ENCODE measurements at places on chromosomes 13 and 19.

DNA sequence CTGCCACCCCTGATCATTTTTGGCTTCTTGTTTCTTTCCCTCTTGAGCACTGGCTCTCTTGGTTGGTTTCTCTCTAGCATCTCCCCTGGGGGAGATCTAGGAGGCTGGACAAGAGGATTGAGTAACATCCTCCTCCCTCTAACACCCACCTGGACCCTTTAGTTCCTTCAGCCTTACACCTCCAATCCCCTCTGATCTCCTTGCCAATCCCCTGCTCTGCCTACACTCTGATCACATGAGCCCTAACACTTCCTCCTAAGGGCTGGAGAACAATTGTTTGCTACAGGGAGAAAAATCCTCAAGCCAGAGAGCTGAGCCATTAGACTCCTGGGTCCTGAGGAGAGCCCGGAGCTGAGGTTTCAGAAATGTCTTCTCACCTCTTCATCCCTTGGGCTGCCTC is 65.9 kb upstream of the ADGRL1 start:
- H3K36me3 ChIP-seq = peaks cover 11% of the 10 kb centered on the region
- H3K4me1 ChIP-seq = peaks cover 10% of the 10 kb centered on the region
- no peak overlapping the region for H3K27ac ChIP-seq

DNA sequence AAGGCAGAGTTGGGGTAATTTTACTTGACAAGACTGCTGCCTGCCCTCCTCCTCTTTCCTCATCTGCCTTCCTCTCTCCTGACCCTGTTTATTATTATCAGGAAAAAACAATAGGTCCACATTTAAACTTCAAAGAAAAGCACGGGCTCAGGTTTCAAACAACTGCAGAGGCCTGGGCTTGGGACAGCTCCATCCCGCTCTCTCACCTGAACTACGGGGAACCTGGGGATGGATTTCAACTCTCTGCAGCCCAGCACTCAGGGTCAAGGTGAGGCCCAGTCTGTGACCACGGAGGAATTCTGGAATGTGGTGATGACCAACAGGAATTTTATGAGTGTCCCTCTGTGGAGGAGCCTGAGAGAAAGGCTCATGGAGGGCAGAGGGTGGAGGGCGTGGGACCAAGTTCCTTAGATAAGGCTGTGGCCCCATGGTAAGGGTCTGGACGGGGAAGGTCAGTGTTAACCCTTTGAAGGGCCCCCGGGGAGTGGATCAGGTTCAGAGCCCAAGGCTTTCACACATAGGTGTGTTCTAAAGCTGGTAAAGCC is 220.8 kb upstream of the MAB21L1 start:
- H3K36me3 ChIP-seq = no peaks in the 10 kb centered on the region
- H3K4me3 ChIP-seq = no peak overlapping the region
- no peaks in the 10 kb centered on the region for H3K27me3 ChIP-seq
- H3K27ac ChIP-seq = peak overlapping the region; percentile 25
- H3K4me1 ChIP-seq = no peaks in the 10 kb centered on the region
- no peak for DNase-seq

DNA sequence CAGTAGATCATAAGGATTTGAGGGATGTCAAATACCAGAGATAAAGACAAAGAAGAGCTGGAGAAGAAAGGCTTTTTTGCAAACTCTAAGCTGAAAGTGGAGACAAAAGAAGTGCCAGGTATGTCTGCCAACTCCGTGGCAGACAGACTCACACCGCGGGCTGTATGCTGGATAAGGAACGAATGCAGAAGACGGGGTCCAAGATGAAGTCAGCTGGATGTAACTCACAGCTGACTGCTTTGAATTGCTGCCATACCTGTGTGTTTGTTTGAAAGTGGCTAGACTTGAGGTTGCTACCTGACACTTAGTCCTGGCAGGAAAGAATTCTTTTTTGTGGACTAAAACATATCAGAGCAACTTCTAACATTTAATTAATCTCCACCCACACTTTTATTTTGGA is 398.8 kb downstream of the DLEU7 start:
- H3K36me3 ChIP-seq = no peaks in the 10 kb centered on the region
- no peak for DNase-seq
- peaks cover 11% of the 10 kb centered on the region for H3K27me3 ChIP-seq
- H3K27ac ChIP-seq = no peak overlapping the region
- peaks cover 4% of the 10 kb centered on the region for H3K4me1 ChIP-seq

- H3K4me1 ChIP-seq = peaks cover 3% of the 10 kb centered on the region
- no peak overlapping the region for H3K27ac ChIP-seq
- H3K27me3 ChIP-seq = no peaks in the 10 kb centered on the region
- no peak overlapping the region for H3K4me3 ChIP-seq
Observed at GRCh38 chr13:111325941-111326620, 5.6 kb downstream of the TEX29 start.

DNA sequence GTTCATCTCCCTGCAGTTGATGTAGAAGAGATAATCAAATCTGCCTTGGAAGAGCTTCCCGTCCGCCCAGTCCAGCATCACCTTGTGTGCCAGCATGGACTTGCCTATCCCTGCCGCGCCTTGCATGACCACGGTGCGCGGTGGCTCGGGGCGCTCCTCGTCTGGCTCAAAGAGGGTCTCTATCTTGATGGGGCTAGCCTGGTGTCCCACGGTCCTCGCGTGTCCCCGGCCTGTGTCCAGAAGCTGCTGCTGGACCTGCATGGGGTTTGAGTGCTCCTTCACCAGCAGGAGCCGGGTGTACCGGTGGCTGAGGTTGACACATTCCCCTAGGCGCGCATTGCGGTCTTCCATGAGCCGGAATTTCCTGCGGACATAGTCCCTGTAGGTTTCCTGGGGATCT is 13.2 kb downstream of the NLRP12 start:
- H3K4me1 ChIP-seq = no peaks in the 10 kb centered on the region
- H3K27me3 ChIP-seq = no peaks in the 10 kb centered on the region
- H3K36me3 ChIP-seq = no peaks in the 10 kb centered on the region
- no peak for DNase-seq

GRCh38 chr13:36355632-36356031 is 9.4 kb upstream of the SPART start:
- H3K4me3 ChIP-seq = no peak overlapping the region
- H3K36me3 ChIP-seq = no peaks in the 10 kb centered on the region
- peaks cover 3% of the 10 kb centered on the region for H3K4me1 ChIP-seq
- peaks cover 8% of the 10 kb centered on the region for H3K27me3 ChIP-seq

DNA sequence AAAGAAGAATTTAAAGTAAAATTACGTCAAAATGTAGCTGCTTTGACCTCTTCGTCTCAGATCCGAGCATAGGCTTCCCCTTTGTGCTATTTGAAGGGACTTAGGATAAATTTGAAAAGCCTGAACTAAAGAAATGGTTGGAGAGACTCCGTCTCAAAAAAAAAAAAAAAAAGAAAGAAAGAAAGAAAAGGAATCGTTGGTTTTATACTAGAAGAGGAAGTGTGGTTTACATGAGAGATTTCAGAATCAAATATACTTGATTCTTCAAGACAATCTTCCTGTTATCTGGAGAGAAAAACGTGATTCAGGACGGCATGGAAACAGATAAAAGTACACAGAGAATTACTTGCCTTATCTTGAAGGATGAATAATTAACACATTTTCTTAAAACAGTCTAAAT is 474 bp upstream of the ZNF780B start:
- H3K4me3 ChIP-seq = peak overlapping the region; percentile 99
- H3K27me3 ChIP-seq = peaks cover 21% of the 10 kb centered on the region
- no peak for DNase-seq
- H3K36me3 ChIP-seq = peaks cover 28% of the 10 kb centered on the region
- H3K4me1 ChIP-seq = peaks cover 45% of the 10 kb centered on the region

- H3K4me3 ChIP-seq = no peak overlapping the region
- H3K4me1 ChIP-seq = peaks cover 26% of the 10 kb centered on the region
- no peaks in the 10 kb centered on the region for H3K27me3 ChIP-seq
- no peak for DNase-seq
Observed at GRCh38 chr19:19140476-19140875, 2.2 kb upstream of the TMEM161A start.

DNA sequence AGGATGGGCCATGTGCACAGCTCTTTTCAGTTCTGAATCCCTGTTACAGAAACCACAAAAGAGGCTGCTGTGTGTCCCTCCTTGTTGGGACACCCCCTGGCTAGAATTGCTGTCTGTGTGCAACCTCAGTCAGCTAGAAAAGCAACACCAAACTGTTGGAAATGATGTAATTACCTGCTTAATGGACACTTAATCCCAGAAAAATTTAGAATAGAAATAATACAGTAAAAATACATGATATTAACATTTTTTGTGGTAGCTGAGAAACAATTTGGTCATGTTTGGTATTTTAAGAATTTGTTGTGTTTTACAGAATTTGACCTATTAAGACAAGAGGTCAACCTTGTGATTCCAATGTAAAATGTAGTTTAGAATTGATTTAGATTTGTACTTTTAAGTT is 46.8 kb downstream of the FAM124A start:
- H3K4me1 ChIP-seq = no peaks in the 10 kb centered on the region
- H3K4me3 ChIP-seq = no peak overlapping the region
- H3K27me3 ChIP-seq = no peaks in the 10 kb centered on the region
- DNase-seq = no peak
- H3K27ac ChIP-seq = no peak overlapping the region

- peaks cover 3% of the 10 kb centered on the region for H3K4me1 ChIP-seq
- H3K27ac ChIP-seq = no peak overlapping the region
- DNase-seq = peak; percentile 33
- H3K36me3 ChIP-seq = no peaks in the 10 kb centered on the region
Observed at GRCh38 chr19:10219678-10220077, 11.5 kb downstream of the S1PR2 start.

DNA sequence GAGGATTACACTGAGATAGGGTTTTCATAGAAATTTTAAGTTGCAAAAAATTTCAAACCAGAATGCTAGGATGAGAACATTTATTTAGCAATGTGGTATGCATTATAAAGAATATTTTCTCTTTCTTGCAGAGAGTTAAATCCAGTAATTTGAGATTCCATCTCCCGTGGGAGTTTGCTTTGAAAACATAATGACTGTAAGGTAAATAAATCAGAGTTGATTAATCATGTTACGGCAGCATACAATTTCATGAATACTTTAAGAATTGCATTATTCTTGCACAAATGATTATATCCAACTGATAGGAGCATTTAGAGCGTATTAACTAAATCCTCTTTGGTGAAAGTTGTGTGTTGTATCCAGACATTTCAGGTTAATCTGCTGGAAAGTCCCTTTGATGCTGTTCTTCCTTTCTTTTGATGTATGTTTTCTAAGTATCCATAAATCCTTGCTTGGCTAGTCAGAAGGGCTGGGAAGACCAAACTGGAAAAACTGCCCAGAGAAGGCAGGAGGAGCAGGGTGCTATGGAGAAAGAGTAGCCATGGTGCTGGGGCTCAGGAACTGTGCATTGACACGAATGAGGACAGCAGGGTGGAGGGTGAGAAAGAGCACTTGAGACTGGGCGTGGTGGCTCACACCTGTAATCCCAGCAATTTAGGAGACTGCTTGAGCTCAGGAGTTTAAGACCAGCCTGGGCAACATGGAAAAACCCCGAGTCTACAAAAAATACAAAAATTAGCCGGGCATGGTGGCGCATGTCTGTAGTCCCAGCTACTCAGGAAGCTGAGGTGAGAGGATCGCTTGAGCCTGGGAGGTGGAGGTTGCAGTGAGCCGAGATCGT is 4.8 kb upstream of the GJA3 start:
- peaks cover 44% of the 10 kb centered on the region for H3K27me3 ChIP-seq
- peaks cover 21% of the 10 kb centered on the region for H3K4me1 ChIP-seq
- H3K36me3 ChIP-seq = no peaks in the 10 kb centered on the region
- H3K4me3 ChIP-seq = no peak overlapping the region

DNA sequence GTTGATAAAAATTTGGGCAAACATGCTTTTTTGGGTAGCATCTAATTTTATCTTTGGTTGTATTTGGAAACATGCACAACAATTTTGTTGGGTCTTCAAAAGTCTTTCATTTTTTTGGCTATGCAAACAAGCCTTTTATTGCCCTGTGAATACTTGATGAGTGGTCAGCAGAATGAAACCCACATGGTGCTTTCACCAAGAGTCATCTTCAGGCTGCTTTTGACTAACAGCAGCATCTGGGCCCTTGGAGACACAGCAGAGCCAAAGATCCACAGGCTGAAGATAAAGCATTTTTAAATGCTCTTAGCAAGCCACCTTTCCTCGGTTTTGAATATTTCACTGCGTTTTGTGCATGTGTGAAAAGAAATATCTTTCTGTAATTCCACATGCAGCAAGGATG is 154.9 kb downstream of the FGF9 start:
- no peak overlapping the region for H3K4me3 ChIP-seq
- no peaks in the 10 kb centered on the region for H3K36me3 ChIP-seq
- H3K27ac ChIP-seq = no peak overlapping the region

GRCh38 chr13:90538063-90538462 is 809.4 kb upstream of the MIR17HG start:
- no peak for DNase-seq
- H3K27me3 ChIP-seq = no peaks in the 10 kb centered on the region
- H3K36me3 ChIP-seq = no peaks in the 10 kb centered on the region

- peaks cover 24% of the 10 kb centered on the region for H3K36me3 ChIP-seq
- peaks cover 8% of the 10 kb centered on the region for H3K4me1 ChIP-seq
- no peak overlapping the region for H3K27ac ChIP-seq
Observed at GRCh38 chr19:16419669-16420335, 52.0 kb downstream of the EPS15L1 start.

DNA sequence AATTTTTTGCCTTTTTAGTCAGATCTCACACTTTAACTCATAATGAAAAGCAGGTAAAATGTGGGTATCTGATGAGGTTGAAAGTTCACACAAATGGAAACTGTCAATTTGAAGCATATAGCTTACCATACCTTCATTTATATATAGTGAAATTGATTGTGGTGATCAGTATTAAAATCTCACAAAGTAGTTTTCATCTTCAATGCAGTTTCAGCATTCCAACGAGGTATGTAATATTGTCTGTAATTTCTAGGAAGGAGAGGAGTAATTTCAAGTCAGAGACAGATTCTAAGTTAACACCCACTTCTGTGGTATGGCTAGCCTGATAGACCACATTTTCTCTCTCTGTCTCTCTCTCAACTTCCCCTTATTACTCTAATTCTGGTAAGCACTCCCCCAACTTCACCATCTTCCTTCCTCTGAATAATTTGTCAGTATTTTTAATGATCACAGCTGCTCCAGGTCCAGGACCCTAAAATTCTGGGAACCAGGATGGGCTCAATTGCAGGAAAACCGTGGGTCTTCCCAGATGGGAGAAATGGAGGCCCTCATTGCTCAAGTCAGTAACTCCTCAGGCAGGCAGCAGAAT is 455.7 kb downstream of the FGF9 start:
- no peak overlapping the region for H3K4me3 ChIP-seq
- H3K27ac ChIP-seq = no peak overlapping the region
- no peak for DNase-seq
- H3K36me3 ChIP-seq = peaks cover 2% of the 10 kb centered on the region
